MCF 10A (cell line): ENCODE measurements at places on chromosomes 2 and 18.

DNA sequence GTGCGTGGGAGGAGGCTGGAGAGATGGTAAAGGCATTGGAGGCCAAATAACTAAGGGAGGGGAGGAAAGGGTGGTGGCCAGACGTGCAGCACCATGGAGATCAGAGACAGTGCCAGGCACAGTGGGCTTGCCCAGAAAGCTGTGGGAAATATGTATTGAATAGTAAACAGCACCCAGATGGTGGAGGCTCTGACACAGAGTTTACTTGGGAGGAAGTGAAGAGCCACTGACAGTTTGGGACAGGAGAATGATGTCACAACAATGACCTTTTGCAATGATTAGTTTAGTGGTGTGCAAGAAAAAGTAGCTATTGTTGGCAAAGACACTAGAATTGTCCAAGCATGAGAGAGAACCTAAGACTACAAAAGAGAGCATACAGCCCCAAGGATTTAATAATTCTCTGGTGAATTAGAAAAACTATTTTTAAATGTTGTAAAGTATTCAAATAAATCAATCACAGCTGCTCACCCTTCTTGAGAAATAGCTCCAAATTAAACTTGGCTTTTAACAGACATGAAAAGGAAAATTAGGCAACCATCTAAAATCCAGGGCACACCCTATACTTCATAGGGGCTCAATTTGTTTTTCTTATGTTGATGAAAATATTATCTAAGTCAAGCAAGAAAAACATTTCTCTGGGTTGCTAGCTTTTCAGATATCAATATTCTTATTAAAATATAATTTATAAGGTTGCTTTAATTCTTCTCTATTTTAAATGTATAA is 458.7 kb upstream of the HNRNPA3 start:
- DNase-seq: peak; percentile 27

GRCh38 chr2:172085460-172086159 is at the start of gene DLX1:
DLX1 (plus strand) TSS chr2:172085507; CDS start chr2:172085678, 171 bp downstream.
- DNase-seq: no peak

GRCh38 chr2:240782886-240783818 is 36.9 kb downstream of the KIF1A start:
- no peak for DNase-seq

DNA sequence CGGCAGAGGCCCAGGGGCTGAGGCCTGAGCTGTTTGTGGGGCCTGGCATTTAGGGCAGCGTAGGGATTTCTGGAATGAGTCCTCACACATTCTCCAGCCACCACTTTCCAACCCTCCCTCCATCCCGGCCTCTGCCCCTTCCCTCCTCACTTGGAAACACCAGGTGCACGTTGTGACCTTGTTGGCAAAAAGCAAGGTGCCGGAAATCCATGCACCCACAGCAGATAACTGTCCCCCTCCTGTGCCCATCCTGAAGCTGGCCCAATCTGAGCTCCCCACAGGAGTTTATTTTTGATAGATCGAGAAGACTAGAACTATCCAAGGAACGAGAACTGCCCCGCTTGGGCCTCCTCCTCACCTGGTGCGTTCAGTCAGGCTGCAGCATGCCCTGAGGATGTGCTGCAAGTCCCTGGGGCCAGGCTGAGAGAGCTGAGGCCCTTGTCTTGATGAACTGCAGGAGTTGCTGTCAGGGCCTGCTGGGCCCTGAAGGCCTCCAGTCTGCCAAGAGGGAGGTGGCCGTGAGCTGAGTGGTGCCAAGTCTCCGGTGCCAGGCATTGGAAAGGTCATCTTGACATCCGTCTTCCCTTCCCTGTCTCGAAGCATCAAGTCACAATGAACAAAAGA is 55.8 kb downstream of the CTIF start:
- no peak for DNase-seq

DNA sequence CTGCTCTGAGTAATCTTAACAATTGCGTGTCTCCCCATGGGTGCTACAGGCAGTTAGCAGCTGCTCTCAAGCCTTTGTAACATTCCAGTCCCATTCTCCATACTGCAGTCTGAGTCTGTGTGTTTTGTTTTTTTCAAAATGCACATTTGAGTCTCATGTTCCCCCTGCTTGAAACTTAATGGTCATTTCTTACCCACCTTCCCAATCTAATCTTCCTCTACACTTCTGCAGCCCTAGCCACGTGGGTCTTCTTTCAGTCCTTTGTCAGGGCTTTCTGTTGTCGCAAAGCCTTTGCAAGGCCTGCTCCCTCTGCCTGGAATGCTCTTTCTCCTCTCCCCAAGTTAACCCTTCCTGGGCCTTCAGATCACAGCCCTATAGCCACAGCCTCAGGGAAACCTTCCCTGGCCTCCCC is 24.5 kb downstream of the ELAC1 start:
- no peak for DNase-seq

DNA sequence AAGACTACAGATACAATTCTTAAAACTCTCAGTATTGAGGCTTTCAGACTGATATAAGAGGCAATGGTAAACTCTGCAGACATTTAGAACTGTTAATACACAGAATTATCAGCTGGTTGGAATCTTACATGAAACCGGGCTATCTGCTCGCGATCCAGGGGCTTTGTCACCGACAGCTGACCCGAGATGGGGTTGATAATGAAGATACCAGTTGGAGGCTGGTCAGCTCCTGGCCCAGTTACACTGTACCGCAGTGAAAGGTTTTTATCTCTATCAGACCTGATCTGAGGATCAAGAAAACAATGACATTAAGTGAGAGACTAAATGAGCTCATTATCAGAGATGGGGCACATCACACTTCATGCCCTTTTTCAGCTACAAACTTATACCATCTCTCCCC is 167.3 kb downstream of the CDH2 start:
- no peak for DNase-seq

DNA sequence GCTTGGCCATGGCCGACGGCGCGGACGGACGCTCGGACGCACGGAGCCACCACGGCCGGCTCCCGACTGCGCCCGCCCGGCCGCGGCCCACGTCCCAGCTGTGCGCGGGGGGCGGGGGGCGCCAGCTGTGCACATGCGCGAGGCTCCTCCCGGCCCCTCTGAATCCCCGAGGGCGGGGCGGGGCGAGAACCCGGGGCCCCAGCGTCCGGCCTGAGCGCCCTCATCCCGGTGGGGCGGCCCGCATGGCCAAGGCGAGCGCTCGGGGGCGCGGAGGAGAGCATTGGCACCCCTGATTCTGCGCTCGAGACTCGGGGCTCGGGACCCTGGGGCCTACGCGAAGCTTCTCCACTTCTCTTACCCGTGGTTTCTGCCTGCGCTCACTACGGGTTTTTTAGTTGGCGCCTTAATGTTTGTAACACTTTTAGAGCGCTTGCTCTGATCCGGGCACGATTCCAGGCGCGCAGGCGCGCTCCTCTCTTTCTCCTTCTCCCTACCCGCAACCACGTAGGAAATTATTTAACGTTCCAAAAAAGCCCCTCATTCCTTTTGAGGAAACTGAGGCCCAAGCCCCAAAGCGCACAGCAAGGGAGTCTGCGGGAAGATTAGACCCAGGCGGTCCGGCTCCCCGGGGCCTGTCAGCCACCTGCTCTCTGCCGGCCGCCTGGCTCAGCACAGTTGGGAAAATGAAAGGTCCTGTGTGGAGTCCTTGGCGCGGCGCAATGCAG is at the start of gene PXDN:
TSS of gene PXDN (minus strand) at position 70 of the 725 bp plus-strand sequence. CDS start at position 10, 60 bp downstream.
- DNase-seq: peak; percentile 20

DNA sequence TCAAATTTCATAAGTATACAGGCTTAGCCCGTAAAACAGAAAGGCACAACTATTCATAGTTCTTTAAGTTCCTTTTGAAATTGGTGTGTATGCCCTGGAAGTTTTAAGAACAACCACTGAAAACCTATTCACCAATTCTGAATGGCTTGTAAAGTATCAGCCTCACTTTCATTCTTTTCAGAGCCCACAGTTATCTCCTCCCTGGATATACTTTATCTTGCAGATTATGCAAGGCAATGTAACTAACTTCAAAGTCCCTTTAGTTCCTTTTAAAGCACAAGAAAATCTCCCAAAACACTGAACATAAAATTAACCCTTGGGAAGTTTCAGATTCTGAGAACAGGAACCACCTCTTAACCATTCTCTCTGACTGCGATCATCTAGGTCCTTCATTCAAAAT is 1.1 kb downstream of the STRN start:
- peak; percentile 1 for DNase-seq

DNA sequence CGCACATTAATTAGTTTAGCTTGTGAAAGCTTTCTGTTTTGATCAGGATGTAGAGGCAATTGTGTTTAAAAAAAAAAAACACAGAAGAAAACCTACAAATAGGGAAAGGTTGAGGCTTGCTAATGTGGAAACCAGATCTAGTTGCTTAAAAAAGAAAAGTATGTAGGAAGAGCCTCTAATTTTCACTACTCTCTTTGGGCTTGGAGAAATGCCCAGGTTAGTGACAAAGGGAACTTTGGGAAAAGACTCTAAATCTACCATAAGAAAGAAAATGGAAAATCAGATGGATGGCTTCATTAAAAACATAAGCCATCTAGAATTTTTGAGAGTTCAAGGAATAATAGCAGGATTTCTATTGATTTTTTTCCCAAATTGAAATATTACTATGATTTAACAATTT is 47.3 kb upstream of the SLC38A11 start:
- DNase-seq: no peak

GRCh38 chr2:30398084-30398873 is 48.8 kb upstream of the LCLAT1 start:
- peak; percentile 44 for DNase-seq

- peak; percentile 32 for DNase-seq
Measured at GRCh38 chr2:233029321-233029720, 3.2 kb upstream of the NEU2 start.

DNA sequence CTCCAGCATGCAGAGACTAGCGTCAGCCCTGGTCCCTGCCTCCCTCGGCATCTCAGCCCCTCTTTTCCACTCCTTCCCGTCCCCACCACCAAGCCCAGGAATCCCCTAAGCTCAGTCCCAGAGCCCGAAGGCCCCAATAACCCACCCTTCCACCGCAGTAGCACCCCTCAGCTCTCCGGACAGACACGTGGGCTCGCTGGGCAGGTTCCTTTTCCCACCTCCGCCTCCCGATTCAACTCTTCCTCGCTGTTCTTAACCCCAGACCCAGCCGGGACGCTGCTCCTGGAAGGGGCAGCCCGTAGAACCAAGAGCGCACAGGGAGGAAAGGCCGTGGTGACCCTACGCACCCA is 1.4 kb downstream of the IHH start:
- no peak for DNase-seq

DNA sequence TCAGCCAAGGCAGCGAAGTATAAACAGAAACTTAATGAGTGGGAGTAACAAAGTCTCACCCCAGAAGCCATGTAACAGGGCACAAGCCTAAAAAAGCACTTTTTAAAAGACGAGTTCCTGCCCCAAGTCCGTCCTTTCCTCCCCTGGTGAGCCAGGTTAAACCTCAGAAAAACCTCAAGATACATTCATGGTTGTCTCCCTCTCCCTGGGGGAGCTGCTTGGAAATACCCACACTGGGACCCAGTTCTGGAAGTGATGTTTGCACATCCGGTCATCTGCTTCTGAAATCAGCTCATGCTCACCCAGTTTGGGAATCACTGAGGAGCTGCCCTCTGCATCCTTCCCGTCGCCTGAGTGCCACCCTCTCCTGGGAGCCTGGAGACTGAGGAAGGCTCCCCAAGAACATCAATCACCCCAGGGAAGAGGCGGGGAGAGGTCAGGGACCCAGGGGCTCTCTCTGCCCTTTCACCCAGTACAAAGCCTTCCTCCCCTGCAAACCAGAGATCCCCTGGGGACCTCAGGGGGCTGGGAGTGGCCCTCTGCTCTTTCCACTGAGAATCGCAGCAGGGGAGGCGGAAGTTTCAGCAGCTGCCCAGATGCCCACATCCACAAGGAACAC is 150.6 kb upstream of the AGAP1 start:
- DNase-seq: no peak

- DNase-seq: no peak
Measured at GRCh38 chr2:95079199-95079683, 42.4 kb downstream of the MRPS5 start.

GRCh38 chr2:9174771-9175437 is 31.7 kb upstream of the ASAP2 start:
- peak; percentile 58 for DNase-seq

GRCh38 chr2:27776097-27776496 is 4.6 kb downstream of the MRPL33 start:
- DNase-seq: peak; percentile 84
